Hindlimb muscle (tissue), 1 donor: ENCODE measurements at places on chromosomes 6 and 20.

DNA sequence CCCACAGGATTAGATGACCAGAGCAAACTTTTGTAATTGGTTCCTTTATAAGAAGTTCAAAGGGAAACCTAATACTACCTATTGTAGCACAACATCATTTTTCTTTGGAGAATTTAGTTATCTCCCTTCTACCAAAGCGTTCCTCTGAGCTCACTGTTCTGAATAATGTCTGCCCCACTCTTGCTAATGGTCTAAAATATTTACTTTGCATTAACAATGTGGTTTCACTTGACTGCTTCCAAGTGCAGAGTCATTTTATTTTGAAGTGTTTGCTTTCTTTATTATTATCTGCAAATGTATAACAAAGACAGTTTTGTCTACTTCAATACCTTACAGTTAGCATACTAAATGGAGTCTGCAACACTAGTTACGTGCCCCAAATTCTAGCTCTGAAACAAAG, 15.0 kb downstream of the TRAPPC3L start:
- no peak for DNase-seq

DNA sequence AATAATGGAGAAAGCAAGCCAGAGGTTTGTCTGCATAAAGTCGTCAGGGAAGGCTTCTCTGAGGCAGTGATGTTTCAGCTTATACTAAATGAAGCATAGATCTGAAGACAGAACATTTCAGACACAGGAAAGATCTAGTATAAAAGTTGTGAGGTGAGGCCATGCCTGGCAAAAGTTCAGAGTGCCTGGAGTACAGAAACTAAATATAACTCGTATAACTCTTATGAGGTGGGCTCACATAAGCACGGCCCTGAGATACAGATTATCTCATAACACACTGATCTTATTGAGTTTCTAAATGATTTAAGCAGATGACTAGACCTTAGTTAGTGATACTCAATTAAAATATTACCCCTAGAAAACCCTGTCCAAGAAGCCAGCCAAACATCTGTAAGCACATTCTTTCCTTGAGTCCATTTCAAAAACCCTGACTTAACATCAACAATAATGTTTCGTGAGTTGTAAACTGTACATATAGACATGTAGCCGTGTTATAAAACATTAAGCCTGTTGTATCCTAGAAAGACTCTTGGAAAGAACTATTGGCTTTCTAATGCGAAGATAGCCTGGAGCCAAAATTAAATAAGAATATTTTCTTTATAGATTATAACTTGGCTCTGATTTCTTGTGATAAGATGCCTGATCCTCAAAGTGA, 667.6 kb downstream of the TENT5A start:
- peak; percentile 39 for DNase-seq

GRCh38 chr6:2839982-2840748, 1.5 kb downstream of the SERPINB1 start:
- no peak for DNase-seq

- DNase-seq = no peak
Measured at GRCh38 chr6:73264446-73264845, 1.4 kb upstream of the KHDC1 start.

GRCh38 chr20:32999603-33000250, 4.5 kb downstream of the SUN5 start:
- no peak for DNase-seq

DNA sequence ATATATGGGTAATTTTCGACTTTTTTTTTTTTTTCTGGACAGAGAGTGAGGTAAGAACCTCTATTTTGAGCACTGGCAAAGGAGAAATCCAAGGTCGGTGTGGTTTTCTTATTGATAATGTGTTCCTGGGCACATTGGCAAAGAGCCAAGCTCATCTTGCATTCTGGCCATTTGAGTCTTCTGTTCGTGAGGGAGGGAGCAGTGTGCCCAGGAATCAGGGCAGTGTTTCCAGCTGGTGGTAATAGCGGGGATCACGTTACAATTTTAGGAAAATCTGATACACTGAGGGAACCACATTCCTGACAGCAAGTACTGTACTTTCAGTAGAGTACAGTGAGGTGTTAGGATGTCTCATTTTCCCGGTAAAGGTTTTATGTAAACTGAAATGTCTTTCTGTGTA, 442.3 kb upstream of the MAP3K7 start:
- peak; percentile 10 for DNase-seq

DNA sequence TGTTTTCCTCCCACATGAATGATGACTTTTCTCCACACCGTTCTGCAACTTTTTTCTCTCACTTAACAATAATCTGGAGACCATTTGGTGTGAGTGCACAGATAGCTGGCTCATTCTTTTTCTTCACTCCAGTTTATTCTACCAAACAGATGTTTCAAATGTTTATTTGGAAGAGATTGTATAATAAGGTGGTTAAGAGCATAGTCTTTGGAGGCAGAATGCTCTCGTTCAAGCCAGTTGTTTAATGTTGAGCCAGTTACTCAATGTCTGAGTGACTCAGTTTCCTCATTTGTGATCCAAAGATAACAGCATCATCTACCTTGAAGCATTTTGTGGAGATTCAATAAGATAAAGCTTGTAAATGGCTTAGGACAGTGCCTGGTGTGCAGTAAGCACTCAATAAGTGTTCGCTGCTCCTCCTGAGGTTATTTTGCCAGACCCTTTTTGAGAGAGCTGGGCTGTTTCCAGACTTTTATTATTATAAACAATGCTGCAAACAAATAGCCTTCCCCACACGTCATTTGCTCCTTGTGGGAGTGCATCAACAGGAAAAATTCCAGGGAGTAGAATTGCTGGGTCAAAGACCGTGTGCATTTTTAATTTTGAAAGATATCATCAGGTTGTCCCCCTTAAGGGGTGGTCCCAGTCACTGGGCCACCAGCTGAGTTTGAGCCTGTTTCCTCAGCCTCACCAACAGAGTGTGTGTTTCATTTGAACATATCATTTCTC, 70.6 kb downstream of the VEGFA start:
- DNase-seq = no peak

DNA sequence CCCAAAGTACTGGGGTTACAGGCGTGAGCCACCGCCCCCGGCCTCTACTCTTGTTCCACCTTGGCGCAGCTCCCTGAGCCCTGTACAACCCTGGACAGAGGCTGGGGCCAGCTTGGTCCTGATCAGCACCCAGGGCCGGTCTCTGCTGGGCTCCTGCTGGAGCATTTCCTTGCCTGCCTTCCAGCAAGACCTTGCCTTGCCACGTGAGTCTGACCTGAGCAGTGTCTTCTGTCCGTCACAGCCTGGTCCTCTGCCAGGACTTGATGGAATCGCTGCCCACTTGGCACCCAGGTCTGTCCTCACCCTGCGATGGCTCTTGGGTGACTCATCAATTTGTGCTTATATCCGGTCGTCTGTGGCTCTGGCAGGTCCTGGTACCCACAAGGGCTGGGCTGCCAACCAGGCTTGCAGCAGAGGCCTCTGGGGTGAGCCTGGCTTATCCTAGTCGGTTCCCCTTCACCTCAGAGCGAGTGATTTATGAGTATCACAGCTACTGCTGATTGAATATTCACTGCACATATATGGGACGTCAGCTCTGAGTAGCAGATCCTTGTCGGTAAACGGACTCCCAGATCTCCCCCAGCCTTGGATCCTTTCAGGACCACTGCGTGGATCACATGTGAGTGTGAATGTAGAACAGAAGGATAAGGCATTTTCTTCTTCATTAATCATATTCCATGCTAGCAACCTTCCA, 10.1 kb upstream of the SULF2 start:
- DNase-seq = no peak

DNA sequence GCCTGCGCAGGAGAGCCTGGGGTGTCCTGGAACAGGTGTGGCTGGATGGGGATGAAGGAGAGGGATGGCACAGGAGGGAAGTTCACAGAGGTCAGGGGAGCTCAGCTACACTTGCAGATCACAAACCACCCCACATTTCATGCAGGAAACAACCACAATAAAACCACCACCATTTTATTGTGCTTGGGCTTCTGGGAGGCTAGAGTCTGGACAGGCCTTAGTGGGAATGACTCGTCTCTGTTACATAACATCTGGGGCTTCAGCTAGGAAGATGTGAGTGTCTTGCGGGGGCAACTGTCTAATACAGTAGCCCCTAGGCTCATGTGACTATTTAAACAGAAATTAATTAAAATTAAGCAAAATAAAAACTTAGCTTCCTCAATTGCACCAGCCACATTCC, 33.4 kb downstream of the SNX5 start:
- DNase-seq = no peak

GRCh38 chr6:3724451-3725144, 26.9 kb downstream of the PXDC1 start:
- no peak for DNase-seq

DNA sequence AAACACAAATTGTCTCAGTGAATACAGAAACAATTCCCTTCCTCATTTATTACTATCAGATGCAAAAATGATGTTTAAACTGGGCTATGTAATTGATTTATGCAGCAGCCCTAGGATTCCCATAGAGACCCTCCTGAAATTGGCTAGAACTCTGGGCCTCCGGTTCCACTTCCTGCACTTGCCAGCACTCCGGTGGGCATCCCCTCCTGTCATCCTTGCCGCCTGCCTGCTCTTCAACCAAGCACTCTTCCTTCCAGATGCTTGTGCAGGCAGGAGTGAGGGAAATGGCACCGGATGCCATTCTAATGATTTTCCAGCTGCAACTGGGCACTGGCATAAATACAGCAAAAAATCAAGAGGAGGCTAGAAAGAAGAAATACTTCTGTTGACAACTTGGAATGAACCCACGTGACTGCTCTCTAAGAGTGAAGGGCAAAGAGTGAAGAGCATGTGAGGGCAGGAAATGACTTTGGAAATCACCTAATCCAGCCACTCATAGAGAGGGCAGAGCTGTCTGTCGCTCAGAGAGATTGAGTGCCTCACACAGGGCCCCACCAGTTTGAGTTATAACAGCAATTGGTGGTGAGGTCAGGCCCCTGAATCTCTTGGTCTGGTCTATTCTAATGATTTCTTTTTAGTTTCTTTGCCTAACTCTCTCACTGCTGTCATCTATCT, 3.7 kb upstream of the NEDD9 start:
- DNase-seq = no peak

GRCh38 chr6:115947966-115948541, 112.6 kb downstream of the FRK start:
- DNase-seq = no peak

DNA sequence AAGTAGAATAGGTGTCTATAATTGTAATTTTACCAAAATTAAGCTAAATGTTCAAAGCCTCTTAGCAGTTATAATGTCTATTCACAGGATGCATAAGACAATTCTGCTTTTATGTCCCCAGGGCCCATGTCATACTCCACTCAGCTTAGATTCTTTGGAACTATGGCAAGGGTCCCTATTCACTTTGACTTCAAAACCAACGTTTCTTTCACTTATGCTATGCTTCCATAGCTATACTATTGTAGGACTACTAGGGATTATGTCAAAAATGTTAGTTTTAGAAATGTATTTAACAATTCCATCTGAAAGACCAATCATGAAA, 15.8 kb upstream of the ADGRG6 start:
- DNase-seq = no peak

DNA sequence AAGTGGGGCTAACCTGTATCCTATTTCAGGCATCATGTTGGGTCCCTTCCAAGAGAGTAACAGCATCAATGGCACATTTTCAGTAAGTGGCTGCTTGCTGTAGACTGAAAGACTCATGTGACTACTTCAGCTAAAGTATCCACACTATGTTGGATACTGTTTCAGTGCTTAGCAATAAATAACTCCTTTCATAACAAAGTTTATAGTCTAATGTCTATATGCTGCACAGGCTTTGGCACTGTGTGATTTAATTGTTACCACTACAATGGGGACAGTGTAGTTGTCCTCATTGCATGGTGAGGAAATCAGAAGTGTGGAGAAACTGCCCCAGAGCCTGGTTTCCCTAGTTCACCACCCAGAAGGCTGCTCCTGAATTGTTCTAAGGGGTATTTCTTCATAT, 318.0 kb upstream of the PTCHD4 start:
- no peak for DNase-seq

- DNase-seq = peak; percentile 64
Measured at GRCh38 chr6:21596145-21596948, 2.8 kb downstream of the SOX4 start.

GRCh38 chr6:119157506-119157815, 79.0 kb upstream of the FAM184A start:
- DNase-seq = no peak

DNA sequence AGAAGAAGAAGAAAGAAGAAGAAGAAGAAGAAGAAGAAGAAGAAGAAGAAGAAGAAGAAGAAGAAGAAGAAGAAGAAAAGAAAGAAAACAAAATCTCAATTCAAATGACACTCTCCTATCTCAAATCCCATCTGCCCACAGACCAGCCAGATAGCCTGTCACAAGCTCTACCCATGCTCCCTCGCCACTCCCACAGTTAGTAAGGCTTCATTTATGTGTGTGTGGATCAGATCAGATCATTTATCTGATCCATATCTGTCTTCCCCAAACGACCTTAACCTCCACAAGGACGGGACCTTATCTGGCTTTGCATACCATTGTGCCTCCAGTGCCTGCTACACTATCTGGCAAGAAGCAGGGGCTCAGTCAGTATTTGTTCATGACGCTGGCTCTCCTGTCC, 81.9 kb upstream of the RREB1 start:
- DNase-seq = no peak

- peak; percentile 23 for DNase-seq
Measured at GRCh38 chr6:85865420-85866369, 223.0 kb upstream of the SYNCRIP start.

- no peak for DNase-seq
Measured at GRCh38 chr6:13331516-13332348, 3.4 kb upstream of the TBC1D7 start.

- no peak for DNase-seq
Measured at GRCh38 chr6:77440206-77440976, 22.9 kb downstream of the HTR1B start.

GRCh38 chr6:90469906-90470305, 117.0 kb downstream of the MAP3K7 start:
- no peak for DNase-seq

GRCh38 chr20:478949-479429, 16.7 kb upstream of the TBC1D20 start:
- peak; percentile 59 for DNase-seq

DNA sequence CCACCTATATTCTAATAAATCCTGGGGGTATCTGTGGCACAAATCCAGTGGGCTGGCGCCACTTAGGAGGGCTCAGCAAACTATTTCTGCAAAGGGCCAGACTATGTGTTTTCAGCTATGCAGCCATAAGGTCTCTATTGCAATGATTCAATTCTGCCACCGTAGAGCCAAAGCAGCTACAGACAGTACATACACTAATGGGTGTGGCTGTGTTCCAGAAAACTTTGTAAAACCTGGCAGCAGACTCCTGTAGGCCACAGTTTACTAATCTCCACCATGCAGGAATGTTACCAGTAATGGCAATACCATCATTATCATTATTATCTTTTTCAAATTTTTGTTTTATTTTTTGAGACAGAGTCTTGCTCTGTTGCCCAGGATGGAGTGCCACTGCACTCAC, 65.7 kb downstream of the SULF2 start:
- no peak for DNase-seq

DNA sequence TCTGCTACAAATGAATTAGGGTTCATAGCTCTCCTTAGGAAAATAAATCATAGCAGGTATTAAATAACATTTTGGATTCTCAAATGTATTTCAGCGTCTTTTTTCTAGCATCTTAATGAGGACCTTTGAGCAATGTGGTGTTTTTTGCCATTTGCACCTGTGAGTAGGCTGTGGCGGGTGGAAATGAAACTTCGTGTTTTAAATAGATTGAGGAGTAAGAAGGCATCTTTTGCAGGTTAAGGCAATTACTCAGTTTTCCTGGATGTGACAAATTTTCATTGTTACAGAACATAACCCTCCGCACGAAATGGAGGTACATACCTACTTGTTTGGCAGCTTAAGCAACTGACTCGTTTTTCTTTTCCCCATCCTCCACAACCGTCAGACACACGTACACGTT, 708.9 kb upstream of the NRSN1 start:
- DNase-seq = no peak

GRCh38 chr6:79302341-79302740, 67.9 kb upstream of the HMGN3 start:
- no peak for DNase-seq
